Bronchial epithelial cell (primary cell): ENCODE measurements at places on chromosomes 3 and 15.
A peak's percentile ranks its signal among the peaks of the same experiment; 100 is the strongest.

- peak; percentile 59 for DNase-seq
Observed at GRCh38 chr3:13525827-13526625, 22.9 kb upstream of the FBLN2 start.

DNA sequence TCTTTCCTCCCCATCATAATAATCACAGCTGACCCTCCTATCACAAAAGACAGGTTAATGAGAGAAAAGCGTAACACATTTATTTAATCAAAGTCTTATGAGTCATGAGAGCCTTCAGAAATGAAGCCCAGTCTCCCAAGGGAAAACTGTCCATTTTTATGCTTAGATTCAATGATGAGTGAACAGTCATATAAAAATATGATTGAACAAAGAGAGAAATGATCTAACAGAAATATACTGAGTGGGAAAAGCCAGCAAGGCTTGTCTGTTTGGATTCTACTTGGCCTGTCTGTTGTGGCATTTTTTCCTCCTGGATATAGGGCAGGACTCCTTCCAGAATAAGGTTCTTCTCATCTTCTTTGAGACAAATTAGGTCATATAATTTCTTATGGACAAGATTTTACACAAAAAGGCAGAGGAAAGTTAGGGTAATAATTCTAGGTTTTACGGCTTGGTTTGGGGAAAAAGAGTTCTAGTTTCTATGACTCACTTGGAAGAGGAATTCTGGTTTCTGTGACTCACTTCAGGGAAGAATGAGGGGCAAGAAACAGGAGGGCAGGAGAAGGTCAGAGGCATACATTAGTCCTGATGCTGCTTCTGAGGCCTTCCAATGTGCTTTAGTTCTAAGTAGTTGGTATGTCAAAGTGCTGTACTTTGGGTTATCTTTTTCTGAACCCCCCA is 534.2 kb downstream of the ZIC1 start:
- DNase-seq = peak; percentile 67

DNA sequence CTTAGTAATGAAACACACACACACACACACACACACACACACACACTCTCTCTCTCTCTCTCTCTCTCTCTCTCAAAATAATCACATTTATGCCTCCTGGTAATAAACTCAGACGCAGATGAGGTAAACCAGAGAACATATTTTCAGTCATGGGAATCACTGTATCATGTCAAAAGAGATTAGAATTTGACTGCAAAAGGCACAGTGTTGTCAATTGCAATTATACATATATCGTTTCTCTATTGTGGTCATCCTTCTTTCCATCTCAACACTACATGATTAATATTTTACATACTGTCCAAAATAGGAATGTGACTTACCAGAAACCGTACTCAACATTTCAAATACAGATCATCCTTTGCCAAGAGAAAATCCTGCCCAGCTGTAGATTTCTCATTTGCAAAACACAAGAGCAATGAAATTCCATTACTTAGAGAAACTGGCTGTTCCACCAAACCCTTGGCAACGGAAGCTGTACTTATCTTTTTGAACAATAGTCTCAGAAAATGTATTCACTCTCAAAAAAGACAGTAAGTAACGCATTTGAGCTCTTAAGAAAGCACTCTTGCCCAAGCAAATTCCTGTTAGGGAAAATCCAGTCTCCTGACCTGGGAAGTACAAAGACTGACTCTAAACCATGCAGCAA is 24.3 kb downstream of the PDZRN3 start:
- DNase-seq = no peak

DNA sequence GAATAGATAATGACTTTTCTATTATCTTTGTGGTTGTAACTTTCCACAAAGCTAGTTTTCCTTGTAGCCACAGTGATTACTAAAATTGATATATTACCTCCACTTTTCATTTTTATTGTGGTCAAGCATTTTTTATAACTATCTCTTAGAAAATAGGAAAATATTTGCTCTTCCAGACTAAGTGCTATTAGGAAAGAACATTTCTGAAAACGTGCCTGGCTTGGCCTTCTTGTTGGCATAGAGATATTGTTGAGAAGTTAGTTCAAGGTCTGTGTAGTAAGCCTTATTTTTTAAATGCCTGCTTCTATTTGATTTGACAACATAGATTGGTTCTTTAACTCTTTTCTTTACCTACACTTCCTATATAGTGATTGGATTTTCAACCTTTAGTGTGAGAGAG is 101.7 kb downstream of the IL1RAP start:
- no peak for DNase-seq

- no peak for DNase-seq
Observed at GRCh38 chr3:171396048-171396447, 64.2 kb downstream of the TNIK start.

DNA sequence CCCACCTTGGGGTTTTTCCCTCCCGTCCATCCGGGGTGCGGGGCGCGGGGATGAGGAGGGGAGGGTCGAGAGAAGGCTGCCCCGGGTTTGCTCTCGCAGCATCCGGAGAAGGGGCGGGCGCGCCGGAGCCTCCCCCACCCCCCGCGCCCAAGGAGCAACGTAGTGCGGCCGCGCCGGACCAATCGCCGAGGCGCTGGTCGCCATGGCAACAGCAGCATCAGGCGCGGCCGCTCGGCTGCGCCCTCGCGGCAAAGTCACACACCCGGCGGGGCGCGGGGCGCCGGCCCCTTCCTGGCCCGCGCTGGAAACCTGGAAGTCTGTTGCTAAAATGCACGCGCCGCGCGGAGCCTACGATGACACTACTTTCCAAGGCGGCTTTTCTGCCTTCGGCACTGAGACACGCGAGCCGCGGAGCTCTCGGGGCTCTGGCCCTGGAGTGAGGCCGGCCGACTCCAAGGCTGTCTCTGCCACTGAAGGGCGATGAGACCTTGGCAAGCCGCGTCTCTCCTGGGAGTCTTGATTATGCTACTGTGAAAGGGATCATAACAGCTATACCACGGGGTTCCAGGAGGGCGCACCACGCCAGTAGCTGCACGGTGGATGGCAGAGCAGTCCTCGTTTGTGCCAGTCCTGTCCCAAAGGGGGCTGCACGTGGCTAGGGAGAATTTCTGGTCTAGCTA is at the start of gene IQSEC1:
TSS of gene IQSEC1 (minus strand) at position 104 of the 680 bp plus-strand sequence. CDS start 415 bp downstream, outside the sequence.
- no peak for DNase-seq

GRCh38 chr3:193831495-193832455 is 238.8 kb downstream of the OPA1 start:
- peak; percentile 67 for DNase-seq

GRCh38 chr3:72750405-72750965 is 97.8 kb downstream of the SHQ1 start:
- no peak for DNase-seq
